ENCODE measurements at places on chromosomes 7 and 10.
A peak's percentile ranks its signal among the peaks of the same experiment; 100 is the strongest.

DNA sequence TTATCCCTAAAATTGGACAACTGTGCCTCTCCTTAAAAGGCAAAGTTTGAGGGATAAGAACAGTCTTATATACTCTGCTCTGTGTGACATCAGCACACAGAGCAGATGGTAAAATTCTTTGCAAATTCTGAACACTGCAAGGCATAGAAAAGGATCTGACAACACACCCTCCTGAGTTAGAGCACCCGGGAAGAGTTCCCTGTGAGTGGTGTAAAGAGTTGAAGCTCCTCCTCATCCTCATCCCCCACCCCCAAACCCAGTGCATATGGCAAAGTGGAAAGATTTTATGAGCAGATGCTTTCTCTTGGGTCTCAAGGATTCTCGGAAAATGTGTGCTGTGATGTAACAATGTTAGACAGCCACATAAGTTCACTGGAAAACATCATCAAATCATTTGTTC, 40.0 kb upstream of the DGKI start:
- H3K36me3 ChIP-seq: no peaks in the 10 kb centered on the region
- no peak for DNase-seq
- no peaks in the 10 kb centered on the region for H3K4me1 ChIP-seq
- H3K27ac ChIP-seq: no peak overlapping the region
- H3K27me3 ChIP-seq: no peaks in the 10 kb centered on the region

DNA sequence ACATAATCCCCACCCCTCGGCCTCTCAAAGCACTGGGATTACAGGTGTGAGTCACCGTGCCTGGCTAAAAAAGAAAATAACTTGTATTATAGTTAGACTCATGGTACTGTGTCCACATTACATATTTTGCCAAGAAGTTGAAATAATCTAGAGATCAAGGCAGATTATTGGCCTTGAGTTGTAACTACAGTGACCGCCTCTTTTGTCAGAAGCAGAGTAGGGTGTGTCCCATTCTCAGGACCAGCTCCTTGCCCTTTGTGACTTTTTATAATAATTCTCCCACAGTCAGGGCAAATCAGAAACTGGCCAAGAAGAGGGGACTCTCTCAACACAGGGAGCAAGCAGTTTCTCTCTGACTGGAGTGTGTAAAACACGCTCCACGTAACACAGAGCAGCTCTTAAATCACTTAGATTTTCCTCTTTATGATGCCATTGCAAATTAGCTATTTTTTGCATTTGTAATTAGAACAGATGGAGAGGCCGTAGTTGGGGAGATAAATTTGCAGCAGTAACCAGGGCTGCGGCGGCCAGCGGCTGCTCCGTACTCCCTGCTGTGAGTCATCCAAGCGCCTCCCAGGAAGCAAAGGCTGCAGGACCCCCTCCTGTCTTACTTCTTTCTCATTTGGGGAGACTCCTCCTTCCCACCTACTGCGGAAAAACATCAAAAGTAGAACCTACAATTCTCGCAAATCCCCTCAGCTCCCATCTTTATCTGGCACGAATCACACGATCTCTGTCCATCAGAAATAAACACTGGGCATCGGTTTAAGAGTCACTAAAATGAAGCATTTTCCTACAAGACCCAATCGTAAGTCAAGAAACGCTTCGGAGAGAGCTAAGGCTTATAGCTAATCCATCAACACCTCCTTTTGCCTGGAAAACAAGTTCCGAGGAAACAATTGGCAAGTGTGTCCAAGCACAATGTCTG, 32.1 kb upstream of the MSRB2 start:
- H3K4me1 ChIP-seq: no peaks in the 10 kb centered on the region
- no peak overlapping the region for H3K27ac ChIP-seq
- no peak overlapping the region for H3K4me3 ChIP-seq
- no peaks in the 10 kb centered on the region for H3K36me3 ChIP-seq
- no peak for DNase-seq
- H3K27me3 ChIP-seq: no peaks in the 10 kb centered on the region

DNA sequence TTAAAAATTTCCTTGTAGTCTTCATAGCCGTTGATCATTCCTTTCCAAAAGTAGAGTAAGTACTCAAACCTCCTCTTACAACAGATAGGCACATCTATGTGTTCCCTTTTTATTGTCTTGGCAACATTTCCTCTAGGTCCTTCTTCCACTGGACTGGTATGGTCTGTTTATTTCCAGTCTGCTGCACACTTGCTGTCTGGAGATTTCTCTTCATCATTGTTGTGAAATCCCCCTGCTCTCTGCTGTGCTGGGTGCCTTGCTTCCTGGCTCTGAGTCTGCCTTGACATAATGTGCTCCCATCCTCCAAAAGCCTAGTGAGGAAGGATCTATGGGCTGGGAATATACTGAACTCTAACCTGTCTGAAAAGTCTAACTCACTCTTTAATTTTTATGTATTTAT, 545.3 kb upstream of the VSTM2A start:
- no peaks in the 10 kb centered on the region for H3K36me3 ChIP-seq
- no peak overlapping the region for H3K4me3 ChIP-seq
- H3K27ac ChIP-seq: no peak overlapping the region
- no peak for DNase-seq
- H3K27me3 ChIP-seq: no peaks in the 10 kb centered on the region

- peak; percentile 48 for DNase-seq
- H3K4me3 ChIP-seq: no peak overlapping the region
- H3K4me1 ChIP-seq: peaks cover 40% of the 10 kb centered on the region
- no peaks in the 10 kb centered on the region for H3K27me3 ChIP-seq
- H3K27ac ChIP-seq: no peak overlapping the region
- H3K36me3 ChIP-seq: no peaks in the 10 kb centered on the region
These were observed 19.1 kb downstream of the CNOT4 start for GRCh38 chr7:135490783-135491182.

GRCh38 chr7:31874631-31875386, 187.8 kb downstream of the PPP1R17 start:
- H3K27ac ChIP-seq: peak overlapping the region; percentile 61
- no peaks in the 10 kb centered on the region for H3K27me3 ChIP-seq
- H3K4me3 ChIP-seq: no peak overlapping the region
- no peak for DNase-seq

- no peak overlapping the region for H3K4me3 ChIP-seq
- H3K4me1 ChIP-seq: peaks cover 49% of the 10 kb centered on the region
- peaks cover 5% of the 10 kb centered on the region for H3K36me3 ChIP-seq
- no peak overlapping the region for H3K27ac ChIP-seq
These were observed 21.6 kb downstream of the YWHAG start for GRCh38 chr7:76337147-76337546.

DNA sequence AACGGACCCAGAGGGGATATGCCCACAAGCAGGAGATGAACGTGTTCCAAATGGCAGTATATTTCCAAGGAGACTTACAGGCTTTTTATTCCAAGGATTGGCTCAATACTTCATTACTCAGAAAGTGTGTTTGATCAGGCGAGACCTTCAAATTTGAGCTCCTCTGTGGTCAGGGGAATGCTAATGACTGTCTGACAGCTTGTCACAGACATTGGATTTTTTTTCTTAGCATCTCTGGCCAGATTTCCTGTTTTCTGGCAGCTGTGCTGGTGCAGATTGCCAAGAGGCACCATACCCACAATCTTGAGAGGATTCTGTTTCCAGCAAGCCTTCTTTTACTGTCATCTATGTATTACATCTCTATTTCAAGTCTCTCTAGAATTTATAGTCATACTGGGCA, 93.8 kb downstream of the C1GALT1 start:
- H3K27ac ChIP-seq: no peak overlapping the region
- DNase-seq: no peak
- H3K4me3 ChIP-seq: no peak overlapping the region
- no peaks in the 10 kb centered on the region for H3K4me1 ChIP-seq

DNA sequence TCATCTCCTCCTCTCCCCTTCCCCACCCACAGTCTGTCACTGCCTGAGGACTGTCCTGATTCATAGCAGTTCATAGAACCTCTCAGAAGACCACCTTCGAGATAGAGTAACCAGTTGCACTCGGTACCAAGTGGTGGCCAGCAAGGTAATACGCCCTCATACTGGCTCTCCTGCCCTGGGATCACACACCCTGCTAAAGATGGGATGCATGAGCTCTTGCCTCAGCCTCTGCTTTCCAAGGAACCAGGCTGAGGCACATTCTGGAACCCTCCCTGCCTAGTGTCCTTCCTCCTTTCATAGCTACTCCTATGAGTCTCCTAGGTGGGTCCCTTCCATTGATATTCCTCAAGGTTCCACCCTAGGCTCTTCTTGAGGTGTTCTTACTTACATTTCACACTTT, 15.5 kb downstream of the CFAP43 start:
- no peak for DNase-seq
- no peak overlapping the region for H3K27ac ChIP-seq
- H3K4me1 ChIP-seq: no peaks in the 10 kb centered on the region
- no peaks in the 10 kb centered on the region for H3K36me3 ChIP-seq

DNA sequence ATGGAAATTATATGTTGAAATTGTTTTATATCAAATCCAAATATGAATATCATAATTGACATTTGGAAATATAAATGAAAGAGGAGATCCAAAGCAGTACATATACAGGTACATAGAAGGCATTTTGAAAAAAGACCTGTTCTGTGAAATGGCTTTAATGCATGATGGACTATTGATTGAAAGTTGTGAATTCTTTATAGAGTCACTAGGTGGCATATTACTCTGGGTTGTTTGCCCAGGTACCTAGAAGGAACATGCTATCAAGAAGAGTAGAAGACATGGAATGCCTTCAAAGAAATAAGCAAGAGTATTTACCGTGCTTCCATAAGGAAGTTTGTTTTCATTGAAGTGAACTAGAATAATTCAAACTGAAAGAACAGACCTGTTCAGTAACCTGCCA, 160.0 kb upstream of the ANK3 start:
- H3K4me1 ChIP-seq: no peaks in the 10 kb centered on the region
- DNase-seq: no peak
- no peak overlapping the region for H3K27ac ChIP-seq

DNA sequence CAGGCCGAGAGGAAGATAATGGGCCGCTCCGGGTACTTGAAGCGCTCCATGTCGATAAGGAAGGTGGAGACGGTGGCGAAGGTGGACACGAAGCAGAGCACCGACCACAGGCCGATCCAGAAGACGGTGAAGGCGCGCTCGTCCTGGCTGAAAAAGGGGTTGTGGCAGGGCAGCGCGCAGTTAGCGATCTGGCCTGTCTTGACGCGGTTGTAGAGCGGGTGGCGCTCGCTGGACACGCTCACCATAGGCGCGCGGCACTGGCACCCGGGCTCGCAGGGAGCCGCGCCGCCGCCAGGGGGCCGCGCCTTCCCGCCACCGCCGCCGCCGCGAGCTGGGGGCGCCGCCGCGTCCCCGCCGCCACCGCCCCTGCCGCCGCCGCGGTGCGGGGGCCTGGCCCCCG, 1.6 kb downstream of the FZD8 start:
- no peaks in the 10 kb centered on the region for H3K36me3 ChIP-seq
- no peak overlapping the region for H3K4me3 ChIP-seq
- H3K27ac ChIP-seq: no peak overlapping the region
- peak; percentile 57 for DNase-seq
